ENCODE measurements at places on chromosomes 5 and 9.

- DNase-seq, result no peak
These were observed 5.8 kb upstream of the NKD2 start for GRCh38 chr5:1002836-1003235.

- peak; percentile 63 for DNase-seq
These were observed 65.7 kb downstream of the SREK1 start for GRCh38 chr5:66209794-66210193.

DNA sequence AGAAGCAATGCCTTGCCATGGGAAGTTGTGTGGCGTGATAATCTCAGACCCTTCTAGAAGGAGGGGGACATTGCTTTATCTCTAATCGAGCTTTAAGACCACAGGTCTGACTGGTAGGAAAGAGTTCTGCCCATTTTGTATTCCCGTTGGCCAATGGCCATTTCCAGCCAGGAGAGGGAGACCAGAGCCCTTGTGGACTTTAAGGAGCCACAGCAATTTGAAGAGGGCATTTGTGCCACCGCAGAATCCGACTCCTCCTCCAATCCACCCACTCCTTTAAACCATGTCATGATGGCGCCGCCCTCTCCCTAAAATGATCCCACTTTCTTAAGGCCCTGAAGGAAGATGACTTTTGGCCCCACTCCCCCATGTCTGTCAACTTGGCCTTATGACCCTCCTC lies 560.5 kb upstream of the ADAMTS16 start:
- peak; percentile 29 for DNase-seq

DNA sequence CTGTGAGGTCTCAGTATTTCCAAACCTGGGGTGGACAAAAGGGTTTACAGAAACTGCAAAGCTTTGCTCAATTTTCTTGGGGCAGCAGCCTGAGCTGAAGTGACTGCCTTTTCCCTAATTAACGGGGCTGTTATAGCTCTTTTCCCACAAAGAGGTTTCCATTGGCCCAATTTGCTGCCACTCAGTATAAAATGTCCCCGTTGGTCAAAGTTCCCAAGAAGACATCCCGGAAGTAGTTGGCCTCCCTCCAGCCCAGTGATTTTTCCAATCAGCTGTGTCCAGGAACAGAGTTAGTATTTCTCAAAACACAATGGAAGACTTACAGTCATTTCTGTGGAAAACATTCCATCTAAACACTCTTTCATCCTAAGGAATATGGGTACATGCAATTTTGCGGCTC lies 643.6 kb downstream of the ACTL7B start:
- peak; percentile 45 for DNase-seq

- DNase-seq, result no peak
These were observed 168.8 kb upstream of the SLC27A6 start for GRCh38 chr5:128796506-128796905.

DNA sequence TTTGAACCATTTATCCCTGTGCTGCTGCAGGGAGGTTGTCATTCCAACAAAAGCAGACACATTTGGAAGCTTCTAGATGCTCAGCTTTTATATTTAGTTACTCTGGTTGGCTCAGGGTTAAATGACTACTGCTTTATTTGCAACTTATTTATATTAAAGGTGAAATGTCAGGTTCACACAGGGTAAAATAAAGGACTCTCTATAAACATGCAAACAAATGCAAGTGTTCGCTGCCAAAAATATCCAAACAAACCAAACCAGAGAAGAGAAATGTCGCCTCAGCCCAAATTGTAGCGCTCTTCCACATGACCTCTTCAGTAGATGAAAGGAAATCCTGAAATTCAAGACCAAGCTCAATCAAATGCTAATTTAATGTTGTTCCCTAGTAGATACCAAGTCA lies 57.0 kb upstream of the LIFR start:
- no peak for DNase-seq

DNA sequence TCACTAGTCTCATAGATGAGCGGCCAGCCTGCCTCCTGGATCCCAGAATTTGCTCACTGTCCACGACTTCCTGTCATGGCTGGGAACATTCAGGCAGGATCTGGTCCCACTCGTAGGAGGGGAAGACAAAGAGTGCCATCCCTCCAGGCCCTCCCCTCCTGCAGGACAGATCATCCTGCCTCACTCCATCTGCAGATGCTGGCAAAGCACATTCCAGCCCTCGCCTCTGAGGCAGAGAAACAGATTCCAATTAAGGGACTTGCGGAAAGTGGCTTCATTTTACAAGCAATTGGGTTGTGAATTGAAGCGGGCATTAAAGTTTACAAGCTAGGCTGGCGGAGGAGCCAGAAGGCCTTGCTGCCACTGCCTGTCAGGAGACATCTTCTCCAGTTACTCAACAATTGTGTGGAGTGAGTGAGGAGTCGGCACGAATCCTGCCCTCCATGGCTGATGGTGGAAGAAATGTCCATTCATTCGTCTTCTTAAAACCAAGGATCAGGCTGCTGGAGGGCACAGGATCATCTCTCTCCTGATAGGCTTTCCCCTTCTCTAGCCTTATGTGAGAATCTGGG lies 41.8 kb upstream of the KCNMB1 start:
- DNase-seq, result no peak

DNA sequence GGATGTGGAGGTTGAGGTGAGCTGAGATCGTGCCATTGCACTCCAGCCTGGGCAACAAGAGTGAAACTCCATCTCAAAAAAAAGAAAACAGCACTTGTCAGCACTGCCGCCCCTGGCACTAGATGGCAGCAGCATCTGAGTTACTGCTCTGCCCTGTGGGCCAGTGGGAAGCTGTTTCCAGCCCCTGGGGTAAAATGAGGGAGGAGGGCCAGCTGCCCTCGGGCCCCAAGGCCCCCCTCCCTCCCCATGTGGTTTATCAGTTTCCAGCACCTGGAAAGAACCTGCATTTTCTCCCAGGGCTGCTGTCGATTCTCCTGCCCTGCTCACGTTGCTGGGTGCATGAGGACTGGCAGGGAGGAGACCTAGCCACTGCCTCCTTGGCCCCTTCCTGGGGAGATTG lies 13.2 kb upstream of the CEL start:
- peak; percentile 51 for DNase-seq

Data from mesendoderm (in vitro differentiated cells).